AG04449 (cell line): ENCODE measurements at places on chromosomes 5 and 9.

- no peak for DNase-seq
These were observed 11.8 kb downstream of the ITGA1 start for GRCh38 chr5:52799358-52799982.

DNA sequence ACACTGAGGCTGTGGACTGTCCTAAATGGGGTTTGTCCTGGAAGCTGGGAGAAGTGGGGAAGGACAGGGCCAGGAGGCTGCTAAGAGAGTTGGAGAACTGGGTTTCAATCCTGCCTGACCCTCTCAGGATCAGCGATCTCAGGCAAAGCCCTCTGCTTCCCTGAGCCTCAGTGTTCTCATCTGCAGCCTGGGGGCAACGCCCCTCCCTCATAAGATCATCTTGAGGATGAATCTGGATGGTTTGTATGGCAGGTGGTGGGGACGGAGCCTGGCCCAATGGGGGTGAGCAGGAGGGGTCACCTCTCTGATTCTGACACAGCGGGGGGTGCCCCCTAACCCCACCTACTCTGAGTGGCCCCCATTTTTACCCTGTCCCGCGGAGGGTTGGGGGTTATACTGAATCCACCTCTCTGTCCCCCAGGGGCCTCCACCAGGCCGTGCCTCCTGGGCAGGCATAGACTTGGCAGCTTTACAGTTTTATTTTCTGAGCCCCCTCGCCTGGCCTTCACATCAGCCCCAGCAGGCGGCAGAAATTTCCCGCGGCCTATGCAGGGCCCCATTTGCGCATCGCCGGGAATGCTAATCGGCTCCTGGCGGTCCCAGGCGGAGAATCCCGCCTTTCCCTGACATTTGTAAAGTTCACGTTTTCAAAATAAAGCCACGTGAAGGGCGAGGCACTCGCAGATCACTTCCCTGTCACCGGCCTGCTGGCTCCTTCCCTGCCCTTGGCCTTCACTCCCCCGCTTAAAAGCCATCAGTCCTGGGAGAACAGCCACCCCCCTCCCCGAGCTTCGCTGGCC is 17.8 kb upstream of the LAMC3 start:
- DNase-seq: no peak

DNA sequence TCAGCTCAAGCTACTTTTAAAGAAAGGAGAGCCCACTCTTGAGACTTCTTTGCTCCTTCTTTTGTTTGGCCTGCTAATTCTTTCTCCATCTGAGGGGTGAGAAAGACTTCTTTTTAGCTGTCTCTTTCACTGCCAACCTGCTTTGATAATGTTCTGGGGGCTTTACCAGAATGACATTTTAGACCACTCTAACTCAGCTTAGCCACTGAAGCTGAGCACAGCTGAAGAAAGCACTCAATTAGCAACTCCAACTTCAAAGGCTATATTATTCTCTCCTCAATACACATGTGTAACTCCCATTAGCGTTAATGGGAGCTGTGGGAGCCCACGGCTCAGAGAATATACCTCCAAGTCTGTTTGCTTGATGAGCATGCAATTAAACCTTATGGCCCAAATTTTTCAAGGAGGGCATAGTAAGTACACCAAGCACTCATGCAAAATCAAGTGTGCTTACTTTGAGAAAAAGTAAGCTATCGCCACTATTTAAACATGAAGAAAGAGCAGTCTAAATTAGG is 815.4 kb upstream of the DMAC1 start:
- no peak for DNase-seq

GRCh38 chr5:32802764-32803163 is 91.6 kb downstream of the NPR3 start:
- DNase-seq: no peak

GRCh38 chr9:21812946-21813568 is 10.6 kb downstream of the MTAP start:
- no peak for DNase-seq
